M059J (cell line): ENCODE measurements at places on chromosomes 2 and 18.

- no peak for DNase-seq
Observed at GRCh38 chr2:71797035-71797810, 343.9 kb downstream of the DYSF start.

DNA sequence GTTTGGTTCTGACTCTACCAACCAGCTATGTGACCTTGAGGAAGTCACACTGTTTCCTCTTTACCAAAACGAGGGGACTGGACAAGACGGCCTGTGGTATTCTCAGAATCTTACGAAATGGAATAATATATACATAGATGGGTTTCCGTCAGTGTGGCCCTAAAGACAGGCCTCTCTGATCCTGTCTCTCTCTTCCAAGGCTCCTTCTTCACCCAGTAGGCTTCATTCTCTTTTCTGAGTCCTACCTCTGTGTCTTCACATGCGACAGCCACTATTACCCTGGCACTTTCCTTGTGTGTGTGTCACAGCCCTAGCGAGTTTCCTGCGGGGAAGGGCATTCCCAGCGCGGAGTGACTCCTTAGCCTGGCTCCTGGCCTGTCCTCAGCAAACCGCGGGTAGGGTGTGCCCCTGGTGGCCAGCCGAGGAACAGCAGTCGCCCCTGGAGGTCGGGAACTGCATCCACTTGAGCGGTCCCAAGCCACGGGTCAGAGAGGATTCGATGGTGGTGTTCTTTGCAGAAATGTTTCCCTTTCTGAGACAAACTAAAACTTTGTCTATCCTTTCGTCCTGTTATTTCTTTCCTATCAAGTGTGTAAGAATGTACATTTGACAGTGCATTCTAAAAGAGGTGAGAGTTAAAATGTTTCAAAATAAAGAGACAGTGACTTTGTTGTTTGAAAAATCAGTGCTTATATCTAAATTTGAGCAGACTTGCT is 63.3 kb downstream of the RAB31 start:
- no peak for DNase-seq

DNA sequence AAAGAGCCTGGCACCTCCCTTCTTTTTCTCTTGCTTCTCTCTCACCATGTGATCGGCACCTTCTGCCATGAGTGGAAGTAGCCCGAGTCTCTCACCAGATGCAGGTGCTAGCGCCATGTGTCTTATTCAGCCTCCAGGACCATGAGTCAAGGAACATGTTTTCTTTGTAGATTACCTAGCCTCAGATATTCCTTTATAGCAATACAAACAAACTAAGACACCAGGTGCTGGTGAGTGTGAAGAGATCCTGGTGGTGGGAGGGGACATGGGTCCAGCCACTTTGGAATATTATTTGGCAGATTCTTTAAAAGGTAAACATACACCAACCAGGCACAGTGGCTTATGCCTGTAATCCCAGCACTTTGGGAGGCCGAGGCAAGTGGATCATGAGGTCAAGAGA is 5.9 kb upstream of the USP40 start:
- no peak for DNase-seq

GRCh38 chr2:99150706-99151105 is 4.0 kb downstream of the TSGA10 start:
- no peak for DNase-seq

DNA sequence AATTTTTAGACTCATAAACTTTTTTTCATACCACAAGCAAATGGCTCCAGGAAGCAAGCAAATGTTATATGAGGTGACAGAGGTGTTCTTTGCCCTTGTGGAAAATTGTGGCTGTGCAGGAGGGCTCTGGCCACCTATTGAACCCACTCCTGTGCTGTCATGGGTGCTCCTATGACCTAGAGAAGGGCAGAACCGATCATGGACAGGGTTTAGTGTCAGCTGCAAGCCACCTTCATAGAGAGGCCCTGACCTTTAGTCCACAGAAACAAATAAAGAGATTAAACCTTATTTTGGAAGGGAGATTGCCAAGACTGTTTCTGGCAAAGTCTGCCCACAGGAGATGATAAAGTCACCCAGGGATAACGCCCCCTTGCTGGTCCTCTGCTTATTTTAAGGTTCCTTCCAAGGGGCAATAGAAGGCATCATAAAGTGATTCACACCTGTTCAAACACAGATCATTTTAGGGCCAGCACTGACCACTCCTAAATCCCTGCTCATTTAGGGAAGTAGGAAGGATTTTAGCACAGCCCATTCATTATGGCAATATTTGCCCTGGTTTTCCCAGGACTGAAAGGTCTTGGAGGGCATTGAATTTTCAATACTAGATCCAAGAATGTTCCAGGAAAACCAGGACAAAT is 26.1 kb upstream of the STAT4 start:
- no peak for DNase-seq

- DNase-seq, result no peak
Observed at GRCh38 chr18:78244779-78245178, 734.8 kb upstream of the SALL3 start.

GRCh38 chr2:61853847-61854563 is at the start of gene FAM161A:
Gene FAM161A (minus strand): TSS chr2:61854060. CDS start chr2:61854041, 19 bp downstream.
- DNase-seq, result peak; percentile 82

- DNase-seq, result no peak
Observed at GRCh38 chr2:172200495-172201085, 97.9 kb upstream of the DLX2 start.

DNA sequence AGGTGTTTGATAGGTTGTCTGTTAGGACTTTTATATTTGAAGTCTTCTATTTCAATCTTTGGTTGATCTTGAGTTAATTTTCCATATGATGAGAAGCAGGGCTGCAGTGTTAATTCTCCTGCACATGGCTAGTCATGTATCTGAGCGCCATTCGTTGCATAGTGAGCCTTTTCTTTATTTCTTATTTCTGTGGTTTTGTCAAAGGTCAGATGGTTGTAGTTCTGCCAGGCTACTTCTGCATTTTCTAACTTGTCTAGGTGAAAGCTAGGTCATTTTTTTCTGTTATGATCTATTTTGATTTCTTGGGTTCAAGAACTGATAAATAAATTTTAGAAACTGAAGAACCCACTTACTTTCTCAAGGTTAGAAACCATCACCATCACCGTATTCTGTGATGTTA is 56.7 kb downstream of the CCDC74A start:
- no peak for DNase-seq

GRCh38 chr2:115413791-115414190 is 971.4 kb downstream of the DPP10 start:
- DNase-seq, result no peak

DNA sequence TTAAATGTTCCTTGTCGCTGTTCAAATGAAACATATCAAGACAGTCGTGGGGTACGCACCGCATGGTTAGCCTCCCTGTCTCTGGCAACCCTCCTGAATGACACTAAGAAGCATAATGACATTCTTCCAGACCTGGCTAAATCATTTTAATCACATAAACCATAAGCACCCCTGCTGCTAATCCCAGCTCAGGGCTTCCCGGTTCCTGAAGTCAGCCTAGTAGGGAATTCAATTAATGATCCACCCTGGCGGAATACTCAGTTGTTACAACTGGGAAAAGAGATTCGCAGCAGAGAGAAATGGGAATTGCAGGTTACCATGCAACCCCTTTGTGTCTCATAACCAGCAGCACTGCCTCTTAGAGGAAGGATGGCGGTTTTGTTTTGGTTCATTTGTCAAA is 200.8 kb upstream of the AGAP1 start:
- no peak for DNase-seq

- DNase-seq, result no peak
Observed at GRCh38 chr2:228118940-228119339, 62.5 kb downstream of the SPHKAP start.

DNA sequence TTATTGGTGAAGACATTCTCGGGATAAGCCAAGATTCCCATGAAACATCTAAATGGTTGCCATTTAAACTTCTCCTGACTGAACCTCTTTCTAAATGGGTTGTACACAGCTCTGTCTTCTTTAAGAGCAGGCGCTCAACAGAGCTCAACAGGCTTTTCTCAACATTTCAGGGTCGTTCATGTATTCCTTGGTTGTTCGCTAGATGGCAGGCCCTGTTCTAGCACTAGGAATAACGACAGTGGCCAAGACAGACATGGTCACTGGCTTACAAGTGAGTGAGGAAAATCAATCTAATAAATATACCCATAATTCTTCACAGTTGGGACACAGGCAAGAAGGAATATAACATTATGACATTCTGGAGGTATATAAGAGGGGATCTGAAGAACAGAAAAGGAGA is 154.5 kb downstream of the SMAD2 start:
- peak; percentile 62 for DNase-seq

DNA sequence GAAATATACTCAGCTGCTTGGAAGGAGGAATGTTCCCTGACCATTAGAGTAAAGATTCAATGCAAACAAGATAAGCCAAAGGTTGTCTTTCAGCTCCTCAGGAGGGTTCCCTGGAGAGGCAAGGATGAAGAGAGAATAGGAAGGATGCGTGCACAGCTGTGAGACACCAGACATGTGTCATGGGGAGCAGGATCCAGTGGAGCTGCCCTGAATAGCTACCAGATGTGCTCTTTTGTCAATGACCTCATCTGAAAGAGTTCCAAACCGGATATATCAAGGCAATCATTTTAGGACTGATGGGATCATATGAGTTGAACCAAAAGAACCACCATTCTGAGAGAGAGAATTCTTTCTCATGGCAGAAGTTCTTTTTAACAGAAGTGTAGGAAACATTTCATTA is 490.6 kb downstream of the IRS1 start:
- no peak for DNase-seq

GRCh38 chr2:157377861-157378260 is 52.2 kb upstream of the ERMN start:
- no peak for DNase-seq

DNA sequence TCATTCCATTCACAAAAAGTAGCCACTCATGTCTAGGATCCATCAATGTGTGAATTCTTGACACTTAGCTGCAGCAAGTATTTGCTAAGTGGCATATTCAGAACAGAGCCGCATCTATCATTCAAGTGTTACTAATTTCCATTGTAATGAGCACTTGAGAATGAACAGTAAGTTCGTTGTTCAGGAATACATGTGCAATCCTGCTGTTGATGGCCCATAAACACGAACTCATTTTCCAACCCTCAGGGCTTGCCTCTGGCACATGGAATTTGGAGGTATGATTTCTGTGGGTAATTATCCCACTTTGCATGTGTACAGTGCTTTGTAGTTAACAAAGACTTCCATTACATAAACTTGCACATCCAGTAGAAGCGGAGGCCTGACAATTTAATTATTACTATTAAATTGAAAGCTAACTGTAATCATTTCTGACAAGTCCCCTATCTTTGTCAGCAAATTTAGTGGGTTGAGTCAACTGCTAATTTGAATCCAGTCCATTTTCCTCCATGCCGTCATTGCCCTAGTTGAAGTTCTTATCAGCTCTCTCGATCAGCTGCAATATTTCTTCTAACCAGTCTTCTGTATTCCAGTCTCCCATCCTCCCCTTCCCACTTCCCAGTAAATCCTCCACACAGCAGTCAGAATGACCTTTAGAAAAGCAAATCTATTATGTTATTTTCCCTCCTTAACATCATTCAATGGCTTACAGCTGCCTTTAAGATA is 116.0 kb upstream of the AQP4 start:
- peak; percentile 31 for DNase-seq

GRCh38 chr2:111705711-111706336 is 178.2 kb downstream of the ANAPC1 start:
- peak; percentile 98 for DNase-seq

DNA sequence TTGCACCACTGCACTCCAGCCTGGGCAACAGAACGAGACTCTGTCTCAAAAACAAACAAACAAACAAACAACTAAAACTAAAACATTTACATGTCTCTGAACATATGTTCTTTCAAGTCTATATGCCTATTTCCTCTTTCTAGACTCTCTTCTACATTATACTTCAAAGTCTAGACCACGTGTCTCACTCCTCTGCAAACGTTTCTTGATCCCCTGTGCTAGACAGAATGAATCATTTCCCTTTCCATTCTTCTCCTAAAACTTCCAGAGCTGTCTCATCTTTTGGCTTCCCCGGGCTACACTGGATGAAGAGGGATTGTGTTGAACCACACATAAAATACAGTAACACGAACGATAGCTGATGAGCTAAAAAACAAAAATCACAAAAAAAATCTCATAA is 67.1 kb downstream of the BAZ2B start:
- peak; percentile 48 for DNase-seq

GRCh38 chr2:7035884-7036283 is 118.7 kb downstream of the RNF144A start:
- no peak for DNase-seq

- DNase-seq, result no peak
Observed at GRCh38 chr2:214569419-214570035, 158.7 kb downstream of the VWC2L start.

DNA sequence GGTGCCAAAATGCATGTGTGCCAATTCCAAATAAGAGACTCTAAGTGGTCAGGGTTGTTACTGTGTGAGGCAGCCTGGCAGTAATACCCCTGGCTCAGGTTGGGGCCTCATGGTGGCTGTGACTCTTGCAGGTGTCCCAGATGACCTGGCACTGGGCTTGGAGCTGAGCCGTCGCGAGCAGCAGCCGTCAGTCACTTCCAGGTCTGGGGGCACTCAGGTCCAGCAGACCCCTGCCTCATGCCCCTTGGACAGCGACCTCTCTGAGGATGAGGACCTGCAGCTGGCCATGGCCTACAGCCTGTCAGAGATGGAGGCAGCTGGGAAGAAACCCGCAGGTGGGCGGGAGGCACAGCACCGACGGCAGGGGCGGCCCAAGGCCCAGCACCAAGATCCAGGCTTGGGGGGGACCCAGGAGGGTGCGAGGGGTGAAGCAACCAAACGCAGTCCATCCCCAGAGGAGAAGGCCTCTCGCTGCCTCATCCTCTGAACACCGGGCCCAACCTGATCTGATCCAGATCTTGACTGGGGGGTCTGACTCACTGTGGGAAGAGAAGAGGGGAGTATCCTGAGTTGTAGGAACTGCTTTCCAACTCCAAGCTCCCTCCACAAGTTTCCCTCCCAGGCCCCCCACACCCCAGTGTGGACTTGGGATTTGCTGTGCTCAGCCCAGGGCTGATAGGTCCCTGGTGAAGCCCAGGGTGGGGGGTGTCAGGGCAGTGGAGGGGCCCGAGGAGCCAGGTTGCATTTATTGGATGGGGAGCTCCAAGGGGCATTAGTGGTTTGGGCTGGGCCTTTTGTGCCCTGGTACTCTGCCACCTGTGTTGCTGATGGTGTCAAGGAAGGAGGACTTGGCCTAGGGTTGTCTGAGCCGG is 5.6 kb downstream of the DNAJB2 start:
- DNase-seq, result no peak

DNA sequence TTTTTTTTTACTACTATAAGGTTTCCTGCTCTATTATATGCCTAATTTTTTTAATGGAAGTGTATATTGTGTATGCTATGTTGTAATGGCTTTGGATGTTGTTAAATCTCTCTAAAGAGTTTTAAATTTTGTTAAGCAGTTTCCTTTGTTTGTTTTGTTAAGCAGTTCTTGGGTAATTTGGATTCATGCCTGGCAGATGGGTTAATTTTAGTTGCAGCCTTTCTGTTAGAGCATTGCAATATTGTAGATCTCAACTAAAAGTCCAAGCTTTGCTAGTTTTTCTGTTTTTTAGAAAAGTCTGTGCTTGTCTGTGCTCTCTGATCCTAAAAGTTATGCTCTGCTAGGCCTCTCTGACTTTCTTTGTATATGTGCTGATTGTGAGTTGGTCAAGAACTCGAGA is 1229.0 kb upstream of the NRXN1 start:
- no peak for DNase-seq
